ENCODE measurements at places on chromosomes 6 and 20.

DNA sequence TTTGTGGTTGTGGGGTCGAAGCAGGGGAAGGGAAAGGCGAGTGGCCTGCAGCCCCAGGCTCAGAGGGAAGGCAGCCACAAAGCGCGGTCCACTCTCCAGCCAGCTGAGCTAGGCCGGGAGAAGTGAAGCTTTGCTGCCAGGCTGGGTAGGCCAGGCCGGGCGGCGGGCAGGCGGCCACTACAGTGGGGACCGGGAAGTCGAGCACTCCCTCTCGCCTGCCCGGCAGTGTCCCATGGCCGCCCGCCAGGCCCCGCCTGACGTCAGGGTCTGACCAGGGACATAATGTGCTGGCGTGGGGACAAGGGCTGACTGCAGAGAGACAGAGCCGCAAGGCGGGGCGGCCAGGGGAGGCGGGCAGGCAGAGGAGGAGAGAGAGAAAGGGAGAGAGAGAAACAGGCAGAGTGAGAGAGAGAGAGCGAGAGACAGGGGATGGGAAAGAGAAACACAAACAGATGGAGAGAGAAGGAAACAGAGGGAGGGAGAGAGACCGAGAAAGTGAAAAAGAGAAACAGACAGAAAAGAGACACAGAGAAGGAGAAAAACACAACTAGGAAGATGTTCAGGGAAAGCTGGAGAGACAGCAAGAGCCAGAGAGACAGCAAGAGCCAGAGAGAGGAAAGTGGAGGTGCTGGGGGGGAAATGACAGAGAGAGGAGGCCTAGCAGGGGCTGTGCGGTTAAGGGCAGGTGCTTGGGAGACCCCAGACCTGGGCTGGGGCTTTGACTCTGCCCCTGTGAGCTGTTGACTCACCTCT, 94.5 kb upstream of the PTPN1 start:
- no peak for DNase-seq

- no peak for DNase-seq
Measured at GRCh38 chr20:45998761-45999160, 9.9 kb upstream of the MMP9 start.

GRCh38 chr6:20755631-20756030, 221.4 kb downstream of the CDKAL1 start:
- DNase-seq, result no peak

DNA sequence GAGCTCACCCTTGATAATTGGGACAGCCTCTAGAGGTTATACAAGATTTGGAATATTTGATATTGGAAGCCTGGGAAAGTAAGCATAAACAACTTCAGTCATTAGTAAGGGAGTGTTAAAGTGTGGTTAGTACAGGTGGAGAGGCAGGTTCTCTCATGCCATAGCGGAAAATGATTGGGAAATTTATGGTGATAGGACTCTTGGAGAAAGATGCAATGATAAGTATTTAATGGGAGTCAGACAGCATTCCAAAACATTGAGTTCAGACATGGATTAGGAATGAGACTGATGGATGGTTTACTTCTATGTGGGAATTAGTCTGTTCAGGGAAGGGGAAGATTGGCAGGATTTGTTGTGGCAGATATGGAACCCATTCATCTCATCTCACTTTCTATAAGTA, 152.7 kb downstream of the MCHR2 start:
- no peak for DNase-seq

DNA sequence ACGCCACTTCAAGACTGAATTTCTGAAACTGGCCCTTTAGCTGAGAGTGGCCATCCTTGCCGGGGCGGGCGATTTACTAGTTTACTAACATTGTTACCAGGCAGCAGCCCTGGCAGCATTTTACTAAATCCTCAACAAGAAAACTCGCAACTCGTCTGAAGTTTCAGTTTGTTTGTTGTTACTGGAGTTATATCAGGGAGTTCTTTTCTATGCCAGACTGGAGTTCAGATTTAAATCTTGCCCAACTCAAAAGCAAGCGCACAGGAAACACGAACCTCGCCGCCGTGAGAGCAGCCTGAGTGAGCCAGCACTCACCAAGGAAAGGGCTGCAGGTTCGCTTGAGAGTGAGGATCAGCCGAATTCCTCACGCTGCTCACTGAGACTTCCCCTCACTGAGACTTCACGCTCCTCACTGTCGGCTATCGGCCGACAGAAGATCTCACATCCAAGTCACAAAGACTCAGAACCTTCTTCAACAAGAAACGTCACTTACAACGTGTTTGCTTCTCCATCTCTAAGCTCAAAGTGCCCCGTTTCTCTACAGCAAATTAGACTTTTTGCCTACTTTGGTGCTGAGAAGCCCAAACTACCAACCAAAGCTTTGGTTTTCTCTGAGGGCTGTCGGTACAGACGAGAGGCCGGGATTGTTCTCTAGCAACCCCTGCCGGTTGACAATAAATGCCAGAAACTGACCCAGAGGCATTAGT, 78.9 kb downstream of the OLIG3 start:
- no peak for DNase-seq

DNA sequence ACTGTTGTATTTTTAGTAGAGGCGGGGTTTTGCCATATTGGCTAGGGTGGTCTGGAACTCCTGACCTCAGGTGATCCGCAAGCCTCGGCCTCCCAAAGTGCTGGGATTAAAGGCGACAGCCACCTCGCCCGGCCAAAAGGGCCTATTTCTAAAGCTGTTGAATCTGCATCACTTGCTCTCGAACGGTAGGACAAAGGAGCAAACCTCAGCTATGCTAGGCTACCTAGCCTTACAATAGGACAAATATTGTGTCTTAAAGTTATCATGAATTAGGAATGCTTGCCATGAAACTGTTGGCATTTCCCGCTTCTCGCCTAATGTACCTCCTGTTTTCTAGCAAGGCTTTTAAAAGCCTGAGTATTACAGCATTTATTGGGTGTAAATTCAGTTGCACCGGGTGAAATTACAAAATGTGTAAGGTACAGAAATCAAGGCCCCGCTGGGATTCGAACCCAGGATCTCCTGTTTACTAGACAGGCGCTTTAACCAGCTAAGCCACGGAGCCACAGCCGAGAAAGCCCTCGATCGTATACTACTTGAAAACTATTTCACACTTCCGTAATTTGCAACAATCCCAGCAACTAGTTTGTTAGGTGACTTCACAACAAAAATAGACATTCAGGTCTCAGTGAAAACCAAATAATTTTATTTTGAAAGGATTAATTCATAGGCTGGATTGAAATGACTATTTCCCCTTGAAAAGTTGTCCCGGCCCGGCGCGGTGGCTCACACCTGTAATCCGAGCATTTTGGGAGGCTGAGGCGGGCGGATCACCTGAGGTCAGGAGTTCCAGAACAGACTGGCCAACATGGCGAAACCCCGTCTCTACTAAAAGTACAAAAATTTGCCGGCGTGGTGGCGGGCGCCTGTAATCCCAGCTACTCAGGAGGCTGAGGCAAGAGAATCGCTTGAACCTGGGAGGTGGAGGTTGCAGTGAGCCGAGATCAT, 211.6 kb upstream of the ZNF184 start:
- DNase-seq, result no peak

DNA sequence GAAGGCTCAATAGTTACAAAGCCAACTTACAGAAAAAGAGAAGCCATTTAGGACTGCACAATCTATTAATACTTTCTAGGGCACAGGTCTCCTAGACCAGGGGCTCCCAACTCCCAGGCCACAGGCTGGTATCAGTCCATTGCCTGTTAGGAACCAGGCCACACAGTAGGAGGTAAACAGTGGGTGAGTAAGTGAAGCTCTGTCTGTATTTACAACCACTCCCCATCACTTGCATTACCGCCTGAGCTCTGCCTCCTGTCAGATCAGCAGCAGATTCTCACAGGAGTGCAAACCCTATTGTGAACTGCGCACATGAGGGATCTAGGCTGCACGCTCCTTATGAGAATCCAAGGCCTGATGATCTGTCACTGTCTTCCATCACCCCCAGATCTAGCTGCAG, 22.5 kb downstream of the TRAF3IP2 start:
- DNase-seq, result no peak

All from cerebellar nuclear complex (tissue), 1 donor.